ENCODE measurements at places on chromosomes 16 and 17. TPM values are rescaled to one million over a fixed set of nuclear protein-coding genes. Genes with fewer than 3 reads are reported as not detected.

DNA sequence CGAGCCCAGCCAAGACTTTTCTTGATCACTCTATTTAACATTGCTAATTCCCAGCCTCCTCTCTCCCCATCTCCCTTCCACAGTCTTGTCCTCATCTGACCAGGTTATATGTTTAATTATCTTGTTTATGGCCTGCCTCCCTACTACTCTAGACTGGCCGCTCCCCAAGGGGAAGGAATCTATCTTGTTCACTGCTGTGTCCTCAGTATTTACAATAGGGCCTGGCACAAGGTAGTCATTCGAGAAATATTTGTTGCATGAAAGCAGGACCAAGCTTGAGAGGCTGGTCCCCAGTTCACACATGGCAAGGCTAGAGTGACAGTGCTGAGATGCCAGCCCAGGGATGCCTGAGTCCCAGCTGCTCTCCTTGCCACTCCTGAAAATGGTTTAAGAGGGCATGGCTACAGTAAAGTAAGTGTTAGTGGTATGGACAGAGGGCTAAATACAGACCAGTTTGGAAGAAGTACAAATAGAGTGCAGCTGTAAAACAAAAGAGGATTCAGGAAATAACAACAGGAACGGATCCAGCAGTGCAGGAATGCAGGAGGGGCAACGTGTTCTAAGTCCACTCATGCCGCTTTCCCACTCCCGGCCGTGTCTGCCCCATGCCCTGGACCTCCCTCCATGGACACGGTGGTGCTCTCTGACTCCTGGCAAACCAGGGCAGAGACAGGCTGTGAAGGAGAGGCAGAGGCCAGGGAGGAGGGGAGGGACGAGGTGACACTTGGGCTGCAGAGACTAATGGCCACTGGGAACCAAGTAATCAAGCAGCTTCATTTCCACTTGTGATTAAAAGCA, 65.6 kb downstream of the TOM1L2 start:
- DNase-seq = no peak

The CLN3 gene
- total RNA-seq = 17.1 TPM

The CAVIN1 gene
- 1,007 TPM for total RNA-seq

- no peak for DNase-seq
Measured at GRCh38 chr17:8091033-8091687, 3.6 kb upstream of the ALOX12B start.

- DNase-seq = no peak
Measured at GRCh38 chr16:73792199-73793020, 504.2 kb upstream of the PSMD7 start.

The EVPLL gene
- total RNA-seq = not detected

DNA sequence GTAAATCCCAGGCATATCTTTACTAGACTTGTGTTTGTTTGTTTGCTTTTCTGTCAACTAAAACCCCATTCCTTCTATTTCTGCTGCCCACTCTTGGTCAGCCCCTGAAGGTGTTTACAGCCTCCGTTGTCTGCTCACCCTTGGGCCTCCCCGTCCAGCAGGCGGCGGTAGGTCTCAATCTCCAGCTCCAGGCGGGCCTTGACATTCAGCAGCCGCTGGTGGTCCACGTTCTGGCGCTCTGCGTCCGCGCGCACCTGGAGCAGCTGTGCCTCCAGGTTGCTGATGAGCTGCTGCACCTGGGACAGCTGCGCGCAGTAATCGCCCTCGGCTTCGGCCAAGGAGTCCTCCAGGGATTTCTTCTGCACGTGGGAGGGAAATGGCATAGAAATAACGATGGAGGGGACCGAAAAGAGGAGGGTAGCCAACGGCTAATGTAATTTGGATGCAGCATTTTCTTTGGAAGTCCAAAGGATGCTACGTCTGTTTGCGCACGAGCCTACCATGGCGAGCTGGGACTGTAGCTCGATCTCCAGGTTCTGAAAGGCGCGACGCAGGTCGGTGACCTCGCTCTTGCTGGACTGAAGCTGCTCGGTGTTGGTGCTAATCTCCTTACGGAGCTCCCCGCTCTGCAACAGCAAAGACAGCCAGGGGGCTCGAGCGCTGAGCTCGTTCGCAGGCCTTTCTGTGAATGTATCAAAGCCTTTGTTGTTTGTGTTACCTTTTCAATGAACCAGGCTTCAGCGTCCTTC, 3.9 kb downstream of the KRT12 start:
- DNase-seq = no peak

GRCh38 chr16:4660454-4661007, 32.8 kb upstream of the NUDT16L1 start:
- peak; percentile 39 for DNase-seq

The TBC1D3E gene
- 0.32 TPM for total RNA-seq

The COASY gene
- 18.0 TPM for total RNA-seq

The CRHR1 gene
- total RNA-seq = not detected

DNA sequence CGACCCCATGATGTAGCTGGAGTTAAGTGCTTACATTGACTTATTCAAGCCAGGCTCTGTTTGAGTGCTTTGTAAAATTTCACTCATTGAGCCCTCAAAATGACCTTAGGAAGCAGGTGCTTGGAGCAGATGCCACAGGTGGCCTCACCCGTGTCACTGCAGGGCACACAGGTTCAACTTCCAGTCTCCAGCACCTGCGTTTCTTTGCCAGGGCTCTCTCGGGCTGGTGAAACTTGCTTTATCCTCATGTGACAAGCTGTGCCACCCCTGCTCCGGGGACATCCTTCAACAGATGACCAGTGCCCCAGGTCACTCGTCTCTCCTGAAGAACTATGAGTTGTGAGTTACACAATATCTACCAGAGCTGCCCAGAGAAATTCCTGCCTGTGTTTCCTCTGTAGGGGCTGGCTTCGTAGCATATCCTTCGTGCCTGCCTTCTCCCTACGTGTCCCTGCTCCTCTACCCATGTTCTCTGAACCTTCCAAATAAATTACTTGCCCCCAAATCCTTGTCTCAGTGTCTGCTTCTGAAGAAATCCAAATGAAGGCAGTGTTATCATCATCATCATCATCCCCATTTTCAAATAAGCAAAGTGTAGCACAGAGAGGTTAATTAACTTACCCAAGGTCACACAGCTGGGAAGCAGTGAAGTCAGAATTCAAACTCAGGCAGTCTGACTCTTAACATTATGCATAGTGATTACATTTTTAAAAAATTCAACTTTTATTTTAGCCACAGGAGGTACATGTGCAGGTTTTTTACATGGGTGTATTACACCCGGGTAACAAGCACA, 352.5 kb downstream of the NPIPA8 start:
- DNase-seq = no peak

The SERPINF2 gene
- total RNA-seq = 0.43 TPM

DNA sequence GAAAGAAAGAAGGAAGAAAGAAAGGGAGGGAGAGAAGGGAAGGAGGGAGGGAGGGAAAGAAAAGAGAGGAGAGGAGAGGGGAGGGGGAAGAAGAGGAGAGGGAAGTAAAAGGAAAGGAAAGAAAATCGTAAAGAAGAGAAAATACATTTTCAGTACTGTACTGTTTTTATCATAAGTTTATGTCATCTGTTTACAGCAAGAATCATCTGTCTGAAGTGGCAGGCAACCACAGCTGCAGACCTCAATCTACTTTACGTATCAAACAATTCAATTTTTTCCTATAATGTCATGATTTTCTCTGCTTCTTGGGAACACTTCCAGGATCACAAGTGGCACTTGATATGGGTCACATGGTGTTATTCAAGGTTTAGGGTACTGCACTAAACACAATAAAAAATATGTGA, 58.3 kb downstream of the USP32 start:
- DNase-seq = no peak

DNA sequence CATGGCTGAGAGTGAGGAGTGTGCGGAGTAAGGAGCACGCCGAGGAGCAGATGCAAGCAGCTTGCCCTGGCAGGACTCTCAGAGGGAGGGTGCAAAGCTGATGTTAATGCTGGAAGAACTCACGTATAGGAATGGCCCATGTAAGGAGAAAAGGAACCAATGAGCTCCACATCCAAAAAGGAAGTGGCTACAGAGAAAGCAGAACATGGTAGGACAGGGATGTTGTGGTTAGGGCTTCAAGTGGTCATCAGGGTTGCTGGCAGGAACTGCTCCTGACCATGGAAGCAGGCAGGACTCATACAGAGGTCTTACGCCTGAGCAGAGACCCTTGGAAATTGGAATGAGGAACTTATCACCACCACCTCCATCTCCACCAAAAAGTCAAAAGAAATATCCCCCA, 5.2 kb downstream of the MYO1D start:
- DNase-seq = no peak

- DNase-seq = peak; percentile 89
Measured at GRCh38 chr16:64919929-64920607, 201.8 kb downstream of the CDH11 start.

GRCh38 chr16:4517812-4518680, 20.5 kb downstream of the CDIP1 start:
- DNase-seq = peak; percentile 37

The EMP2 gene
- total RNA-seq = 13.0 TPM

DNA sequence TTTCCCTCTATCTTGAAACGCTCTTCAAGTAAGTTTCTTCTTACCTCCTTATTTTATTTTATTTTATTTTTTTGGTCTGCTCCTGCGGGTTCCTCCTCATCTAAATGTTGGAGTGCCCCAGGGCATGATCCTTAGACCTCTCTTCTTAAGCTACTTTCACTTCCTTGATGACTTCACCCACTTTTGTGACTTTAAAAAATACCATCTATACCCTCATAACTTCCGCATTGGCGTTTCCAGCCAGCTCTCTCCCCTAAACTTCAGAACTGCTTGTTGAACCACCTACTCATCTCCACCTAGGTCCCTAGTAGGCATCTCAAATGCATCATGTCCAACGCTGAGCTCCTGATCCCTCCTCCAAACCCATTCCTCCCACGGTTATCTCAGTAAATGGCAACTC, 51.4 kb upstream of the NFAT5 start:
- DNase-seq = no peak

DNA sequence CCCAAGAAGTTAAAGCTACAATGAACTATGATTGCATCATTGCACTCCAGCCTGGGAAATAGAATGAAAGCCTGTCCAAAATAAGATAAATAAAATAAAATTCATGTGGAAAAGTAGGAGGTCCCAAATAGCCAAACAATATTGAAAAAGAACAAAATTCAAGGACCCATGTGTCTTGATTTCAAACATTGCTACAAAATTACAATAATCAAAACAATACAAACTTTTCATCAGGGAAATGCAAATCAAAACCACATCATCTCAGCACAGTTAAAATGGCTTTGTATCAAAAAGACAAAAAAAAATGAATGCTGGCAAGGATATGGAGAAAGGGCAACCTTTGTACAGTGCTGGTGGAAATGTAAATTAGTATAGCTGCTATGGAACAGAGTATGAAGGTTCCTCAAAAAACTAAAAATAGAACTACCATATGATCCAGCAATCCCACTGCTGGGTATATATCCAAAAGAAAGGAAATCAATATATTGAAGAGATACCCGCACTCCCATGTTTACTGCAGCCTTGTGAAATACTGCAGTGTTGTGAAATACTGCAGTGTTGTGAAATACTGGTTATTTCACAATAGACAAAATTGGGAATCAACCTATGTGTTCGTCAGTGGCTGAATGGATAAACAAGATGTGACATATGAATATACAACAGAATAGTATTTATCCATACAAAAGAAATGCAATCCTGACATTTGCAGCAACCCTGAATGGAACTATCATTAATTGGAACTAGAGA, 24.5 kb upstream of the ZNF287 start:
- peak; percentile 75 for DNase-seq

- DNase-seq = no peak
Measured at GRCh38 chr17:39578272-39578671, 29.4 kb downstream of the NEUROD2 start.

DNA sequence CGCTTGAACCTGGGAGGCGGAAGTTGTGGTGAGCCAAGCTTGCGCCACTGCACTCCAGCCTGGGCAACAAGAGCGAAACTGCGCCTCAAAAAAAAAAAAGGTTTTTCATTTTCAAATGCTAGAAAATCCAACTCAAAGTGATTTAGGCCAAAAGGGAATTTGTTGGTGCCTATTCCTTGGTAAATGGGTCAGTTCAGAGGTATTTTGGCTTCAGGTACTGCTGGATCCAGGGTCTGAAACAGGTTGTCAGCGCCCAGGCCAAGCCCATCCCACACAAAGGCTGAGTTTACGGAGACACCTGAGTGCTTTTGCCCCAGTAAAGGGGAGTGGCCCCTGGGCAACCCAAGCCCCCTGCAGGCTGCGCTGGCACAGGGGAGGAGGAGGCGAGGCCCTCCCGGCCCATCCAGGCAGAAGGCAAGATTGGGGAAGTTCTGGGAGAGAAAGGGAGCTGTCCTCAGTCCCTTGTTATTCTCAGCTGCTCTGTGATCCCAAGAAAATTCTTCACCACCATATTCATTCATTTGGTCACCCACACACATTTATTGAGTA, 8.5 kb upstream of the JPH3 start:
- DNase-seq = no peak

- DNase-seq = peak; percentile 52
Measured at GRCh38 chr17:7703584-7704479, 1.2 kb upstream of the EFNB3 start.

GRCh38 chr16:79012671-79013434, 587.7 kb downstream of the MAF start:
- no peak for DNase-seq

The DNAAF8 gene
- total RNA-seq = 1.3 TPM

The SNRNP25 gene
- 15.5 TPM for total RNA-seq

GRCh38 chr16:2091547-2092255, 43.9 kb downstream of the TSC2 start:
- no peak for DNase-seq

- DNase-seq = no peak
Measured at GRCh38 chr16:48076455-48077012, 79.3 kb downstream of the ABCC12 start.

The DNASE1 gene
- 10.3 TPM for total RNA-seq

GRCh38 chr16:74732707-74733350, 32.2 kb upstream of the MLKL start:
- DNase-seq = no peak

The ADAD2 gene
- not detected for total RNA-seq

DNA sequence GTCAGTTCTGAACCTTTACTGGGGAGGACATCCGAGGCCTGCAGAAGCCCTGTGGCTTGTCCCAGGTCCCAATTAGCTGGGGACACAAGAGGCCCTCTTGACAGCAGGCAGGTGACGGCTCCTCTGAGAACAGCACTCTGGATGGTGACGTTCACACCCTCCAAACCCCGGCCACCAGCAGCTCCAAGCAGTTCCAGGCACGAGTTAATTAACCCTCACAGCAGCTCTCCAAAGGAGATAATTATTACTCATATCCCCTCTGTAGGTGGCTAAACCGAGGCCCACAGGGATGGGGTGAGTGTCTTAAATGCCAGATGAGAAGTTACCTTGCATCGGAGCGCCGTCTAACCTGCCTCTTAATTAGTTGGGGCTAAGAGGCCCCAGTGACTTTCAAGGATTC, 168.9 kb upstream of the CIBAR2 start:
- no peak for DNase-seq

All from fibroblast of villous mesenchyme (primary cell).